Tibial nerve (tissue), 4 donors: ENCODE measurements at places on chromosomes 1 and 21. TPM values are rescaled to one million over a fixed set of nuclear protein-coding genes. Genes with fewer than 3 reads are reported as not detected.

DNA sequence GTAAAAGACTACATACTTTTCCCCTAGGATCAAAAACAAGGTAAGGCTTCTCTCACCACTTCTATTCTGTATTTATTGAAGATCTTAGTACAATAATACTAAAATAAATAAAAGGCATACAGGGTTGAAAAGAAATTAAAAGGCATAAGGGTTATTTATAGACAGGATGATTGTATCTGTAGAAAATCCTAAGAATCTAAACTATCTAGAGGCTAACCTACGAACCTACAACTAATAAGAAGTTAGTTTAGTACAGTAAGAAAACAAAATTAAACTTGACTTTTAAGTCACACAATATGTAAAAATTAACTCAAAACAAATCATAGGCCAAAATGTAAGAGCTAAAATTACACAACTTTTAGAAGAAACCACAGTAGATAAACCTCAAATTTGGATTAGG lies 50.4 kb upstream of the ADAM30 start:
- no peak overlapping the region for H3K27ac ChIP-seq
- H3K4me1 ChIP-seq: no peaks in the 10 kb centered on the region
- DNase-seq: no peak
- H3K27me3 ChIP-seq: no peaks in the 10 kb centered on the region
- H3K4me3 ChIP-seq: no peak overlapping the region
- no peaks in the 10 kb centered on the region for H3K36me3 ChIP-seq

GRCh38 chr1:53475664-53476063 lies 16.5 kb downstream of the DMRTB1 start:
- no peak overlapping the region for H3K27ac ChIP-seq
- H3K4me1 ChIP-seq: no peaks in the 10 kb centered on the region
- no peaks in the 10 kb centered on the region for H3K36me3 ChIP-seq
- H3K27me3 ChIP-seq: no peaks in the 10 kb centered on the region

- no peaks in the 10 kb centered on the region for H3K27me3 ChIP-seq
- H3K4me1 ChIP-seq: no peaks in the 10 kb centered on the region
- no peak for DNase-seq
- H3K27ac ChIP-seq: no peak overlapping the region
- no peaks in the 10 kb centered on the region for H3K36me3 ChIP-seq
- H3K4me3 ChIP-seq: no peak overlapping the region
Measured at GRCh38 chr1:89873770-89874169, 52.9 kb downstream of the LRRC8D start.

GRCh38 chr1:9874959-9875635 lies 35.0 kb downstream of the CTNNBIP1 start:
- H3K27ac ChIP-seq: peak overlapping the region; percentile 20
- no peaks in the 10 kb centered on the region for H3K36me3 ChIP-seq
- no peaks in the 10 kb centered on the region for H3K27me3 ChIP-seq
- no peaks in the 10 kb centered on the region for H3K4me1 ChIP-seq

GRCh38 chr1:84569216-84569615 lies 5.0 kb downstream of the CTBS start:
- no peak overlapping the region for H3K4me3 ChIP-seq
- H3K27ac ChIP-seq: no peak overlapping the region
- peaks cover 44% of the 10 kb centered on the region for H3K36me3 ChIP-seq

DNA sequence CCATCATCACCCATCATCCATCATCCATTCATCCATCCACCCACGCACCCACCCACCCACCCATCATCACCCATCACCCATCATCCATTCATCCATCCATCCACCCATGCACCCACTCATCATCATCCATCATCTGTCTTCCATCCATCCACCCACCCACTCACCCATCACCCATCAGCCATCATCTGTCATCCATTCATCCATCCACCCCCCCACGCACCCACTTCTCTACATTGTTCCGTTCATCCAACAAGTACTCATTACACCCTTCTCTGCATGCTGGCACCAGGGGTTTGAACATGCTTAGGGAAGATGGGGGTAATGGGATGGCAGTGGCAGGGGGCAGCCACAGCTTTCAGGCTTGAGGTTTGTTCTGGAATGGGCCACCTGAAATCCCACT lies 82.1 kb downstream of the ADARB1 start:
- H3K36me3 ChIP-seq: no peaks in the 10 kb centered on the region
- peaks cover 25% of the 10 kb centered on the region for H3K4me1 ChIP-seq
- no peak for DNase-seq
- H3K4me3 ChIP-seq: no peak overlapping the region
- H3K27me3 ChIP-seq: no peaks in the 10 kb centered on the region

GRCh38 chr1:86912281-86912900 lies 1.5 kb downstream of the SELENOF start:
- H3K27ac ChIP-seq: no peak overlapping the region
- DNase-seq: no peak
- no peak overlapping the region for H3K4me3 ChIP-seq
- H3K4me1 ChIP-seq: no peaks in the 10 kb centered on the region
- no peaks in the 10 kb centered on the region for H3K27me3 ChIP-seq

DNA sequence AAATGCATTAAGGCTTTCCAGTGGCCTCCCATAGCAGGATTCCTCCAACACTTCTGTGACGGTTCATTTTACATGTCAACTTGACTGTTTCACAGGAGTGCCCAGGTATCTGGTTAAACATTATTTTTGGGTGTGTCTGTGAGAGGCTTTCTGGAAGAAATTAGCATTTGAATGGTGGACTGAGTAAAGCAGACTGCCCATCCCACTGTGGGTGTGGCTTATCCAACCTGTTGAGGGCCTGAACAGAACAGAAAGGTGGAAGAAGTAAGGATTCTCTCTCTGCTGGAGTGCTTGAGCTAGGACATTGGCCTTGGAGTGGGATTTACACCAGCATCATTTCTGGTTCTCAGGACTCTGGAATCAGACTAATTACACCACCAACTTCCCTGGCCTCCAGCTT lies 85.6 kb downstream of the RGS7 start:
- no peaks in the 10 kb centered on the region for H3K36me3 ChIP-seq
- no peak overlapping the region for H3K27ac ChIP-seq
- no peak for DNase-seq
- no peak overlapping the region for H3K4me3 ChIP-seq

DNA sequence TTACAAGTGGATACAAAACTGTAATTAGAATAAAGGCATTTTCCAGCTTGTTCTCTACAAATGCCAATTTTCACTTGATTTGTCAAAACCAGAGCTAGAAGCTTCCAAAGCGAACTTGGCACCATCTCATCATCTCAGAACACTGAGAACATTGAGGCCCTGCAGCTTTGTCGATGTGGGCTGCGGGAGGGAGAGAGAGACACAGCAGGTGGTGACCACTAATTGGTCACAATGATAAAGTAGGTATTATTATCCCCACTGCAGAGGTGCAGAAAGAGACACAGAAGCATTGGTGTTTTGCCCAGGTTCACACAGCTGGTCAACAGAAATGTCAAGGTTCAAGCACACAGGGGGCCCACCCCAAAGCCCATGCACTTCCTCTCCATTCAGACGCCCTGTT lies 72.2 kb upstream of the KRTAP19-8 start:
- no peaks in the 10 kb centered on the region for H3K27me3 ChIP-seq
- no peak for DNase-seq
- H3K4me3 ChIP-seq: no peak overlapping the region
- H3K27ac ChIP-seq: no peak overlapping the region
- H3K36me3 ChIP-seq: no peaks in the 10 kb centered on the region

- no peak for DNase-seq
- no peak overlapping the region for H3K4me3 ChIP-seq
- no peaks in the 10 kb centered on the region for H3K4me1 ChIP-seq
- H3K27ac ChIP-seq: no peak overlapping the region
- no peaks in the 10 kb centered on the region for H3K36me3 ChIP-seq
Measured at GRCh38 chr1:4599951-4600481, 54.4 kb upstream of the AJAP1 start.

- H3K27me3 ChIP-seq: no peaks in the 10 kb centered on the region
- DNase-seq: no peak
- H3K4me3 ChIP-seq: no peak overlapping the region
- no peaks in the 10 kb centered on the region for H3K36me3 ChIP-seq
- H3K27ac ChIP-seq: peak overlapping the region; percentile 39
Measured at GRCh38 chr1:15212216-15212953, 34.6 kb upstream of the FHAD1 start.

GRCh38 chr1:147235822-147236221 lies 6.7 kb upstream of the CHD1L start:
- no peak for DNase-seq
- H3K4me3 ChIP-seq: no peak overlapping the region
- H3K36me3 ChIP-seq: no peaks in the 10 kb centered on the region
- no peaks in the 10 kb centered on the region for H3K4me1 ChIP-seq
- H3K27ac ChIP-seq: no peak overlapping the region

- no peaks in the 10 kb centered on the region for H3K27me3 ChIP-seq
- H3K36me3 ChIP-seq: no peaks in the 10 kb centered on the region
- no peak for DNase-seq
- peak overlapping the region; percentile 88 for H3K27ac ChIP-seq
Measured at GRCh38 chr1:12472798-12473551, 145.0 kb downstream of the DHRS3 start.

- peaks cover 15% of the 10 kb centered on the region for H3K4me1 ChIP-seq
- DNase-seq: no peak
- H3K4me3 ChIP-seq: no peak overlapping the region
- no peak overlapping the region for H3K27ac ChIP-seq
- H3K36me3 ChIP-seq: no peaks in the 10 kb centered on the region
Measured at GRCh38 chr21:25961042-25961441, 209.5 kb downstream of the APP start.

LRRC3 gene
- total RNA-seq: 2.0 TPM

DISC1 gene
- total RNA-seq: 29.9 TPM

TMEM240 gene
- total RNA-seq: 4.0 TPM

FCER1G gene
- 49.4 TPM for total RNA-seq

SPRR2A gene
- total RNA-seq: not detected

PIK3C2B gene
- 38.9 TPM for total RNA-seq

OR2T5 gene
- total RNA-seq: not detected

CA14 gene
- total RNA-seq: 0.22 TPM

TMCO4 gene
- total RNA-seq: 37.5 TPM

HAO2 gene
- total RNA-seq: not detected

HMGCS2 gene
- not detected for total RNA-seq

PADI6 gene
- total RNA-seq: not detected

S100A2 gene
- 2.3 TPM for total RNA-seq
